ENCODE measurements at places on chromosomes 6 and 20.

DNA sequence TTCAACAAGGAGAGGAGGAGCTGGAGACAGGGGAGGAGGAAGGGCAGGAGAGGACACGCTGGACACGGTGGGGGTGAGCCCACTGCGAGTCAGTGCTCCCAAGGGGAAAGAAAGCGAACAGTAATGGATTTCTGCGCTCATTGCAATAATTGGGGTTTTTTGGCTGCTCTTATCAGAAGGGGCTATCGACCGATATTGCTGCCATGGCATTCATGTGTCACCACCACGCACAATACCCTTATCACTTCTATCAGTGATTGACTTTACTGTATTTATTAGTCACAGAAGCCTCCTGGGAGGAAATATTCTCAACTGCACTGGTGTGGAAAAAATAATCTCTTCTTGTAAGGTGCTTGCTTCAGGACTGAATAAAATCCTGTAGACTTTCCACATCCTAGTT, 55.8 kb downstream of the CEP43 start:
- peak; percentile 46 for DNase-seq

- DNase-seq = peak; percentile 27
Observed at GRCh38 chr6:12958052-12958706, 241.6 kb downstream of the PHACTR1 start.

- DNase-seq = no peak
Observed at GRCh38 chr20:44008806-44009678, 94.4 kb downstream of the TOX2 start.

GRCh38 chr6:33081098-33081824, 5.5 kb downstream of the HLA-DPB1 start:
- no peak for DNase-seq

- DNase-seq = no peak
Observed at GRCh38 chr6:142518126-142518525, 216.3 kb downstream of the ADGRG6 start.

DNA sequence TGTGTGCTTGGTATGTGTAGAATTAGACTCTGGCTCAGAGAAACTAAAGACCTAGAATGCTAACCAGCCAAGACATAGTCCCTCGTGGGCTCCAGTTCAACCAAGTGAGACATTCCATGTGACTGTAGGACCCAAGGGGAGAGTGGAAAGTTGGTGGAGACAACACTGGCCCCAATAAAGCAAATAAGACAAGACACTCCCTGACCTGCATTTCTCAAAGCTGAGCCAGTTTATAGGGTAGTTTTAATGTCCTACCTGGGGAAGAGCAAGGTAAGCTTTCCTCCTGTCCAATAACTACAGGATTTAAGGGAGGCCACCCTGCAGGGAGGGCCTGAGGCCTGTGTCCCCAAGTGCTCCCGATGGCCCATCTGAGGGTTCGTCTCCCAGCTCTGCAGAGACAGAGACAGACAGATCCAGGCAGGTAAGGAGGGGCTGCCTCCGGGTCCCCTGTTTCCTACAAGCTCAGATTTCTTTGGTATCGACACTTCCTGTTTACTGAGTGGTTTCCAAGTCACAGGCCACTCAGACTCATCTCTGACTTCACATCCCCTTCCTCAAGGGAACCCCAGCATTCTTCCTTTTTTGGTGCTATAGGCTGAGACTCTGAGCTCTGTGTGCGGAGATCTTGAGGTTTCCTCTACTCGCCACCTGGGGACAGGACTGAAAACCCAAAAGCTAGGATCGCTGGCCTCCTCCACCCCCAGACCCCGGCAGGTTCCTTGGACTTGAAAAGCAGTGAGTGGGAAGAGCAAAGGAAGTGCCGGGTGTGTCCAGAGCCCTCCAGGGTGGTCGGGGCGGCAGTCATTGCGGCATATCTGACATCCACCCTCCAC, 92.4 kb downstream of the PRND start:
- DNase-seq = no peak

DNA sequence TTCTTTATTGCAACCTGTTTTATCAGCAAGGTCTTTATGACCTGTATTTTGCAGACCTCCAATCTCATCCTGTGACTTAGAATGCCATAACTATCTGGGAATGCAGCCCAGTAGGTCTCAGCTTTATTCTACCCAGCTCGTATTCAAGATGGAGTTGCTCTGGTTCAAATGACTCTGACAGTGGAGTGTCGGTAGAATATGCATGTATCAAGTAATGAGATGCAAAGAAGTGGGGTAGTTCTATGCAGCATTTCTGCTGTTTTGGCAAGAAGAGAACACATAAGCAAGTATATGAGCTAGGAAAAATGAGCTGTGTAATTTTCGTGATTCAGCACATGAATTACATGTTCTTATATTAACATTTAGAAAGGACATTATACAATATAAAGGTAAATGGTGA, 185.9 kb downstream of the DOK5 start:
- DNase-seq = no peak

DNA sequence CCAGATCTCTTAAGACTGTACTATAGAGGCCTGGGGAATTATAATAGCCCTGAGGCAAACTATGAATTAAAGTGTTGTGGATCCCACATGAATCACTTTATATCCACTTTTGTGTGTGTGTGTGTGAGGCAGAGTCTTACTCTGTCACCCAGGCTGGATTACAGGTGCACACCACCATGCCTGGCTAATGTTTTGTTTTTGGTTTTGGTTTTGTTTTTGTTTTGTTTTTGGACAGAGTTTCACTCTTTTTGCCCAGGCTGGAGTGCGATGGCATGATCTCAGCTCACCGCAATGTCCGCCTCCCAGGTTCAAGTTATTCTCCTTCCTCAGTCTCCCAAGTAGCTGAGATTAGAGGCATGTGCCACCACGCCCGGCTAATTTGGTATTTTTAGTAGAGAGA, 32.2 kb upstream of the MICB start:
- DNase-seq = no peak

DNA sequence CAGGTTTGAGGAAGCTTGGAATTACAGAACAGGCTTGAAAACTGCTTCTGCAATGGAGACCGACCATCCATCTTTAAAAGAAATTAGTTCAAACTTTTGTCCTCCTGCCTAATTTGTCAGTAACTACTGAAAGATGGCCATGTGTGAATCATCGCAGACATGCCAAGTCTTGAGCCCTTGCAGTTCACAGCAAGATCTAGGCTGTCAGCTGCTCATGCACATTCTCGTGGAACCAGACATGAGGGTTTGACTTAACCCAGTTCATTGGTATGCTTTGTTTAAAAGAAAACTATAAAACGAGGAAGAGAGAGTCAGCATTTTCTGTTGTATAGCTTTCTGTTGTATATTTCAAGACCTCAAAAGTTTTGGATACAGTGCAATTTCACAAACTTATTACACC, 74.0 kb upstream of the SAMD5 start:
- no peak for DNase-seq

DNA sequence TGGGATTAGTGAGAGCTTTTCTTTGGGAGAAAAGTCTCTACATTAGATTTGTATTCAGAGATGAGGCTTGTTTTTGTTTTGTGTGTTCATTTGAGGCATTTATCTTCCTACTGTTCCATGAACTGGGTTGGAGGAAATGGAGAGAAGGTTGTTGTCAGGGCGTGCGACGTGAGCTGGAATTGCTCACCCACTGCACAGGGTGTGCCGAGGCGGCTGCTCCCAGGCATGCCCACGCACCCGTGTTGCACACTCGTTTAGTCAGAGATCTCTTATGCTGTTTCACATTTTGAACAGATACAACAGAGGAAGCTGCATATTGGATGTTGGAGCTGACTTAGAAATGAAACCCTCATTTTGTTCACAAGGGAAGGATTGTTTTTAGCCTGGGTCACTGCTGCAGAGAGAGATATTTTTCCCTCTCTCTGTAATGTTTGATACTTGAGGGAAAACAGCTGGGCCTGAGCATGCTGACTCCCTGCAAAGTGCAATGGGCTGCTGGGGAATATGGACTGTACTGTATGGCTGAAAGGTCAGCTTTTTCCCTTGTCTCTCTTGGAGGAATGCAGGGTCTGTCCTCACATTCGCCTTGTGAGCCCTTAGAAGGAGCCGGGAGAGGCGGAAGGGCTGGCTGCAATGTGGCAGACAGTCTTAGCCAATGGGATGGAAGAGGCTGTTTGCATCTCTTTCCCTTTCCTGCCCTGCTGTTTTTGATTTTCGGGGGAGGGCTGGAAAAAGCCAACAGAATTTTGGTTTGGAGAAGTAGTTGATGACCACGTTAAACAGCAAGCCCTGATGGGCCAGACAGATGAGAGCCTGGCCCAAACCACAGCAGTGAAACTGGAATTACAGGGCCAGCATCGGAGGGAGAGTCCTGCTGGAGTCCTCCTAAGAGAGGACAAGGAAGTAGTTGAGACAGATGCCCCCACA, 170.8 kb downstream of the SASH1 start:
- DNase-seq = peak; percentile 85

DNA sequence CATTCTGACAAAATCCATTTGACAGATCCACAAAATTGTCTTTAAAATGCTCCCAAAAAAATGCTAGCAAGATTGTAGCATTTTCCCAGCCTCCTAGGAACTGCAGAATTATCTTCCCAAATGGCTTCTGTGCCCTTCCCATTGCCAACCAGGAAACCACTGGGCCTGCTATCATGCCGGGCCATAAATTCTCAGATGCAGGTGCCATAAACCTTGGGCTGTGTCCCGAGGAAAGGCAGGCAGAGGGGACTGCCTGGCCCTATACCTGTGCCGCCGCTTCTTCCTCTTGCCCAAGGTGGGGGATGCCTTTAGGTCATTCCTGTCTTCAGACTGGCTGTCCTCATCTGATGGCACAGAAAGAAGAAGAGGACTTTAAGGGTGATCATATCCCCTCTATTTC, 2.8 kb downstream of the VSX1 start:
- no peak for DNase-seq

DNA sequence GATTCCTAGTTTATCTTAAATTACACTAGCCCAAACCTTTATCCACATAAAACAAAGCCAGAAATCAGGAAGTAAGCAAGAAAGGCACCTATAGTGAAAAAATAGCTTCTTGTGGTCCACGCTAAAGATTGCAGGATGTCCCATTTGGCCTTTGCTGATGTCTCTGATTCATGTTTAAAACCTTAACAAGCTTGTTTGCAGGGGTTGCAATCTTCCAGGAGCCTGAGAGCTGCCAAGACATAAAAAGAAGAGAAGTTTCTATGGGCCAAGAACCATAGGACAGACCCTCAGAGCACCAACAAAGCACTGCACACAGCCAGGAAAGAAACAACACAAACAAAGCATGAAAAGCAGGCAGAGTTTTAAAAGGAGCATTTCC, 49.4 kb downstream of the ADAT2 start:
- DNase-seq = no peak

DNA sequence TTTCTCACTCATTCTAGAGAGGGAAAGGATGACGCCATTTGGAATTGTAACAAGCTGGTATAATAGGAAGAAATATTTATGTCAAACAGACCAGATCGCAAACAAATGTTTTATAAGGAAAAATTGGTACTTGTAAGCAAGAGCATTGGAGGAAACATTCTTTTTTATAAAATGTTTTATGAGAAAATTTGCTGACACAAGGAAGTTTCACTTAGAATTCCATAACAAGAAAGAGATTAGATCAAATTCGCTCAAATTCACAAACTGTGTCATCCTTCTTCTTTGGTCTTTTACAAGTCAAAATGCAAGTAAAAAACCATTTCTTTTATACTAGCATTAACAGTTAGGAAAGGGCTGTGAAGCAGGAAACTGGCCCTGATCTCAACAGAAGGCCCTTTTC, 179.9 kb downstream of the TRDN start:
- no peak for DNase-seq

DNA sequence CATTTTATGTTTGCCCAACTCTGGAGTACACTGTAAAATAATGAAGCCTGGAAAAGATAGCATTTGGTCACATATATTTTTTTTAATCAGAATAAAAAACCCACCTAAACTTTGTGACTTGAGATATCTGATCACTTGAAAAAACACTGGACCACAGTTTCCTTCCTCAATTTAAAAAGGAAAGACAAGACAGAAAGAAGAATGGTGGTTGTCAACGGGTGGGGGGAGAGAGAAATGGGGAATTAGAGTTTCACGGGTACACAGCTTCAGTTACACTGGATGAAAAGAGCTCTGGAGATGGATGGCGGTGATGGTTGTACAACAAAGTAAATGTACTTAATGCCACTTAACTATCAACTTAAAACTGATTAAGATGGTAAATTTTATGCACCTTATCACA, 14.7 kb upstream of the DST start:
- DNase-seq = no peak

GRCh38 chr6:118896339-118897136, 2.6 kb downstream of the ASF1A start:
- DNase-seq = peak; percentile 68

GRCh38 chr6:25270559-25270958, 8.6 kb upstream of the CARMIL1 start:
- DNase-seq = no peak

DNA sequence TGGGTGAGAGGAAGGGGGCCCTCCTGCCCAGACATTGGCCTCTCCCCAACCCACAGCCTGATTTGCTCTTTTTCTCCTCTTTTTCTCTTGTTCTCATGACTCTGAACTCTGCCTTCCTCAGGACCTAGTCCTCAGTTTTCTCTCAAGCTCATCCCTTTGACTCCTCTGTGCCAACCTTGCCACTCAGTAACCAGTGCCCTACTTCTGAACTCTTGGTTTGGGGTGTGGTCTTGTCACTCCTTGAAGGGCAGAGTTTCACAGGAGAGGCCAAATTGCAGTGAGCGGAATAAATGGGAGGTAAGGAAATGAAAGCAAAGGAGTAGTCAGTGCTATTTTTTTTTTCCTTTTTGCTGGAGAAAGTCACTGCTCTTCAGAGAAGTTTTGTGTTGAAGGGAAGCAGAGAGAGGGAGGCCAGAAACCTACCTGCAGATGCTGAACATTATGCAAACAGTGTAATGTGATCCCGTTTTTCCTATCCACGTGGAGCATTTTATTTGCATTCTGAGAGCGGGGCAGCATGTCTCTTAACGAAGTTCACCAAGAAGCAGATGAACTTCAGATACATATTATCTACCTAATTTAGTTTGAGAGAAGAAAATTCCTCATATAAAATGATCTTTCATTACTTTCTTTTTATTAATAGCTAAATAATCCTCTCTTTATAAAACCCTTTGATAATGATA, 26.9 kb downstream of the CFAP61 start:
- no peak for DNase-seq

GRCh38 chr6:35668744-35669450, 19.8 kb downstream of the FKBP5 start:
- peak; percentile 80 for DNase-seq

GRCh38 chr20:57048027-57048869, 218.2 kb downstream of the BMP7 start:
- no peak for DNase-seq

DNA sequence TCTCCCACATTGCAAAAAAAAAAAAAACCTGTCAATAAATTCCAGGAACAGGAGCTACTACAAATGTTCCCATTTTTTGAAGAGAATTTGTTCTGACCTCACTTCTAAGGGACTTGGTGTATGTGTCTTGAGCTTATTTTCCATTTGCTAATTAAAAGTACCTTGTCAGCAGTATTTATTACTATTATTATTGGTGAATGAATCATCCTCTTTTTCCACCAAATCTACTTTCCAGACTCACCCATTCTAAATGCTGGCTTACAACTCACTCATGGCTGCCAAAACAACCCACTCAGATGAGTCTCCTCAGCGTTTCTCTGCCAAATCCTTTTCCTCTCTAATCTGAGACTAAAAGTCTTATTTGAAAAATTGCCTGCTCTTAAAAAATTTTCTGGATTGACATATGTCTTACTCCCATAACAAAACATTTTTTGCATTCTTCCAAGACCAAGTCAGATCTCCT, 33.2 kb upstream of the TASP1 start:
- DNase-seq = peak; percentile 88
